ENCODE measurements at places on chromosomes 6 and 20. TPM values are rescaled to one million over a fixed set of nuclear protein-coding genes. Genes with fewer than 3 reads are reported as not detected.

Gene LRRN4
- total RNA-seq: 1.1 TPM

Gene UBE2V1
- total RNA-seq: 88.7 TPM

Gene HDGFL1
- total RNA-seq: 1.5 TPM

Gene SLC22A2
- total RNA-seq: 0.26 TPM

Gene HLA-DMB
- 1.8 TPM for total RNA-seq

Gene ZBTB22
- 26.6 TPM for total RNA-seq

Gene EYS
- 0.92 TPM for total RNA-seq

Gene JPH2
- total RNA-seq: 0.28 TPM

GRCh38 chr20:58555078-58555765 is 40.0 kb upstream of the APCDD1L start:
- ATAC-seq: peak; percentile 70

GRCh38 chr6:20632696-20633095 is 98.4 kb downstream of the CDKAL1 start:
- no peak for ATAC-seq

GRCh38 chr6:38975621-38976049 is 72.9 kb upstream of the GLP1R start:
- ATAC-seq: no peak

- ATAC-seq: no peak
Measured at GRCh38 chr20:59178983-59179595, 15.5 kb downstream of the ZNF831 start.

DNA sequence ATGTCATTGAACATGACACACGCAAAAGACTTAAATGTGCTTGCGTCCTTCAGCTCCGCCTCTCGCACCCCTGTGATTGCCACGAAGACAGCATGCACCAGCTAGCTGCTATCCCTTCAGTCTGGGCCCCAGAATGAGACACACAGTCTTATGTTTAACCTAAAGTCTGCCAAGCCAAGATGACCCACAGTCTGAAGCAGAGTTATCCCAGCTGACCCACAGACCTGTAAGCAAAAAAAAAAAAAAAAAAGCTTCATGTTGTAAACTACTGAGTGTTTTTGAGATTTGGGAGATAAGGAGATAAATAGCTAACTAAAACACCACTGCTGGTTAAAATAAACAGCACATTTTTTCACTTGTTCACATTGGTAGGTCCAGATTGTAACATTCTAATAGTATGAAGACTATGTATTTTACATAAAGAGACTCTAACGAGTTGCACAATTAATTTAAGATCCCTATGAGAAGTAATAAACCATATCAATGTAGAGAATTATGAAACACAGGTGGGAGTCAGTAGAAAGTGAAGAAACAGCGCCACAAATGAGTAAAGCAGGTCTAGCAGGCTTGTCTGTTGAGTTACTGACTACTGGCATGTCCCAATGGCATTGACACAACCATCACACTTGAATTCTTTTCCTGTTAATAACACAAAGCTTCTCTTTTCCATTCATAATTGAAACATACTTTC is 47.4 kb upstream of the CCDC28A start:
- ATAC-seq: no peak

- peak; percentile 57 for ATAC-seq
Measured at GRCh38 chr6:42460883-42461282, 9.2 kb upstream of the TRERF1 start.

GRCh38 chr20:48230216-48230615 is 444.9 kb upstream of the SULF2 start:
- no peak for ATAC-seq

DNA sequence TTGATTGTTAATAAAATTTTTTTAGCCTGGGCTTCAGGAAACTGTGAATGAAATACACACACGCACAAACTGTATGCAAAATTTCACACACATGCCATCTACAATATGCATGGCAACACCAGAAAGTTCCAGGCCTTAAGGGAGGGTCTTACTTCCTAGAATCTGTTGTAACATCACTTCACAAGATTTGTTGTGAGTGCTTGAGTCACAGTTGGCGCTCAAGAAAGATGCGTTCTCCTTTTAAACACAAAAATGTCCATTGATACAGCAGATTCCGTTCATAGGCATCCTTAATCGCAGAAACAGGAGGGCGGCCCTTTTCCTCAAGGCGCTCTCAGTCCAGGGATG is 485 bp upstream of the RTF2 start:
- ATAC-seq: peak; percentile 16

GRCh38 chr6:119461187-119461586 is 111.6 kb upstream of the MAN1A1 start:
- no peak for ATAC-seq

DNA sequence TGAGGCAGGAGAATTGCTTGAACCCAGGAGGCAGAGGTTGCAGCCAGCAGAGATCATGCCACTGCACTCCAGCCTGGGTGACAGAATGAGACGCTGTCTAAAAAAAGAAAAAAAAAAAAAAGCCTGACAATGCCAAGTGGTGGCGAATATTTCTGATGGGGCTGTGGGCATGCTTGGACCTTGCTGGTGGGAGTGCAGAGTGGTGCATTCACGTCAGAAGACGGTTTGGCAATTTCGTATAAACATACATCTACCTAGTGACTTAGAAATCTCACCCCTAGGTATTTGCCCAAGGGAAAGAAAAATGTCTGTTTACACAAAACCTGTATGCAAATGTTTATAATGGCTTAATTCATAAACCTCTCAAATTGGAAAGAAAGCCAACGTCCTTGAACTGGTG is 33.6 kb downstream of the CTCFL start:
- no peak for ATAC-seq

DNA sequence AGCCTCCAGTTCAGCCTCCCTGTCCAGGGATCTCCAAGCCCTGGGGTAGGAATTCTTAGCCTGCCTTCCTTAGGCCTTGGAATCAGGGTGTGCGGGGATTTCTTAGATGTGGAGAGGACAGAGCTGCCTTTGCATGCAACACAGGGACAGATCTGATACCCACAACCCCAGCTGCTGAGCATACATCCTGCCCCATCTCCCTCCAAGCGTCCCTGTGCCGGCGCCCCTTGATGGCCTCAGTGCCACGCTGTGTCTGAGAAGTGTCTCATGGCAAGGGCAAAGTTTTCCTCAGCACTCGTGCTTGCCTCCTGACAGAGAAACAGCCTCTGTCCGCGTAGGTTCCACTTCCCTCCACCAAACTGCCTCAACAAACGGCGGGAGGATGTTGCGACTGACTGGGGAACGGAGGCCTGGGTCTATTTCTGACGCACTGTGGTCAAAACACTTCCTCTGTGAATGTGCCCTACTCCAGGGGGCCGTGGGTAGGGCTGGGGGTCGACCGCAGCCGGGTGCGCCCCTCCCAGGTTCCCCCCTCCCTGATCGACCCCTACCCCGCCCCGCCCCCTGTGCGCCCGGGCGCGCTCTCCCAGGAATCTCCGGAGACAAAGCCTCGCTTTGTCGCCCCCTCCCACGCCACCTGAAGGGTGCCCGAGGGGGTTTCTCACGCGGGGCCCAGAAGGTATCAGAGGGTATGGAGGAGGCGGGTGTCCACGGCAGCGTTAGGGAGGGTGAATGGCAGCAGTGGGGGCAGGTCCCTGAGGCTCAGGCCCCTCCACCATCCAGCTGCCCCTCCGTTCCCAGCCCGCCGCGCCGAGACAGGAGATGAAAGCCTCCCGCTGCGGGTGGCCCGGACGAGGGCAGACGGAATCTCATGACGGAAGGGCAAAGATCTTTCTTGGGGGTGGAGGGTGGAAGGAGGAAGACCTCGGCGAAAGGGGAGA is 806 bp downstream of the MICAL1 start:
- ATAC-seq: peak; percentile 23

- peak; percentile 92 for ATAC-seq
Measured at GRCh38 chr6:219641-220198, 72.6 kb upstream of the DUSP22 start.

DNA sequence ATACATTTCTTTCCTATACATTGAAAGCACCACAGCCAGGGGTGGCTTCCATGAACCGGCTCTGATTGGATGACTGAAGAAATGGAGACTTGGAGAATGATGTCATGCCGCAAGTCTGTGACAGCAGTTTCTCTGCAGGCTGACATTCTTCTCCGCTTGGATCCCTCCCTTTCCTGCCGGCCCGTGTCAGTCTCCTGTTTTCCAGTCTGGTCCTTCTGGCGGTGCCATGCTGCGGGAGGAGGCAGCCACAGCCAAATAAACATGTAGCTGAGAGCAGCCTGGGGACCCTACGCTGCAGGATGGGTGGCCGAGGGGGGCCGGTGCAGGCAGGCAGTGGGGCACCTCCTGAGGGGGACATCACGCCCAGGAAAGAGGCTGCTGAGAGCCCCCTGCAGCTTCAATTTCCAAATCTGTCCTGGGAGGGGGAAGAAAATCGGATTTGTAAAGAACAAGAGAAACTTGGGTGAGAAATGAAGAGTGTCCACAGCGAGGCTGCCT is 178.0 kb downstream of the TAF4 start:
- ATAC-seq: peak; percentile 28

DNA sequence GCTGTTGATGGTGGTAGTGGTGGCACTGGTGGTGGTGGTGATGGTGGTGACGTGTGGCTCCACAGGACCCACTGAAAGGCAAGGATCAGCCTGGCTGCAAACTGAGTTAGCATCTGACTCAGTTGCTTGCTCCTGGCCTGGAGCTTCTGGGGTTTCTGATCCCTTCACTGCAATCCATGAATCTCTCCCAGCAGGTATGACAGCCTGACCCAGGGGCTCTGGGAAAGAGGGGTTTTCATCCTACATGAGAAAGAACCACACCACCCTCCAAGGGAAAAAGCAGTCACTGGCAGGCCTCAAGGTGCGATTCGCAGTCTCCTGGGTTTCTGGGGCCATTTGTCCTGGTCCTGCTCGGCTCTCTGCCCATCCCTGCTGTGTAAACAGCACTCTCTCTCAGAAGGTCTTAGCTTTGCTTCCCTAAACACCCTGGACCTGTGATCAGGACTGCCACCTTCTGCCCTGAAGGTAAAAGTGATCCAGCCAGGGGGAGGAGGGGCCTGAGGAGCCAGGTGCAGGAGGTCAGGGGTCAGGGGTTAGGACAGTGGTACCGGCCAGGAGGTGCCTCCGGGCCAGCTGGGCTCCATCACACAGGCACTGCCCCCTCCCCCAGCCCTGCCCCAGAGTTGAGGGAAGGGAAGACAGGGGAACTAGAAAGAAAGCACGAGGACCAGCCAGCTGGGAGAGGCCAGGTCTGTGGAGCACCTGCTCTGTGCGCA is 152.0 kb downstream of the BMP7 start:
- ATAC-seq: no peak

- peak; percentile 56 for ATAC-seq
Measured at GRCh38 chr6:2959909-2960719, 11.3 kb downstream of the SERPINB6 start.

DNA sequence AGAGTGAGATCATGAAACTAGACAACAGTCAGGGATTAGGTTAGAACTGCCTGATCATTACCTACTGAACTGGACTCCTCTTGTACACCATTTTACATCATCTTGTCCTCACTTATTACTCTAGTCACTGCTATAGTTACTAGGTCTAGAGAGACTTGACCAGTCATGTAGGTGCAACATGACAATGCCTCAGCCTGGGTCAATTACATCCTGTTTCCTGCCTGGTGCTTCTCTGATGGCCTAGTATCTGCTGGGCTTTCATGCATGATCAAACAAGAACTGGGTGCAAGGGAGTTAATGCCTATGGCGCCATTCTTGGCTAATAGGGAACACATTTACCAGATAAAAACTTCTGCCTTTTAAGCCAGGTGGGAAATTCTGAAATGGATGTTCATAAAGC is 39.2 kb upstream of the MMS22L start:
- no peak for ATAC-seq

All from motor neuron (in vitro differentiated cells).